GM23338 (cell line): ENCODE measurements at places on chromosomes 3 and 15. TPM values are rescaled to one million over a fixed set of nuclear protein-coding genes. Genes with fewer than 3 reads are reported as not detected.
A peak's percentile ranks its signal among the peaks of the same experiment; 100 is the strongest.

The GHRL gene
- total RNA-seq, result not detected in 2 replicates

The TGFBR2 gene
- total RNA-seq, result 12.2 and 13.0 TPM in 2 replicates

The PIGBOS1 gene
- 9.1 and 14.1 TPM in 2 replicates for total RNA-seq

The GP9 gene
- total RNA-seq, result not detected in 2 replicates

The GABRR3 gene
- total RNA-seq, result not detected in 2 replicates

DNA sequence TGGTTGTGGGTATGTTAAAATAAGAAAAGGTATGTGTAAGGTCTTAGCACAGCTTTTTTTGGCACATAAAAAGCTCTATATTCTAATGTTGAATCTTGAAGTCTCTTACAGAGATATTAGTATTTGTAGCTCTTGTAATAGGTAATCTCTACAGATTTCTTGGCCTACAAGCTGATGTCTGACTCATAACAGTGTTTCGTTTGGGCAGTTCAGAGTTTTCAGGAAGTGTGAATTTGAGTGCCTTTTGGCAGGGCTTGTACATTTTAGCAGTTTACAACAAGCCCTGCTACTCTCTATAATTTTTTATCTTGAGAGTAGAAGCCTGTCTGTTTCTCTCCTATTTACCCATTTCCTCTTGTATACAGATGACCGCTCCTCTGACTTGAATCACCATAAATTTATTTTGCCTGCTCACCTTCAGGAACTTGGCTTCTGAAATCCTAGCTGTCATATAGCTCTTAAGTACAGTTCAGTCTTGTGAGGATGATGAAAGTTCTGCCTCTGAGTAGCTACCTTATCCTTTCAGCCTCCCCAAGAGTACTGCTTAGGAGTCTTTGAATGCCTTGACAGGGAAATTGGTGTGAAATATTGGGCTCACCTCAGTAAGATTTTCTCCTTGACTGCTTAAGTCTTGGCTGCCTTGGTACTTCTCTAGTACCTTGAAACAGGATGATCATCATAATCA lies 419.9 kb upstream of the RARB start:
- H3K36me3 ChIP-seq, result no peaks in the 10 kb centered on the region
- DNase-seq, result no peak
- H3K4me1 ChIP-seq, result no peaks in the 10 kb centered on the region
- no peaks in the 10 kb centered on the region for H3K27me3 ChIP-seq

GRCh38 chr15:99732751-99733267 lies 428 bp downstream of the LYSMD4 start:
- 0 out of 2 replicates have a peak, but pooled peaks cover 3% of the 10 kb centered on the region for H3K36me3 ChIP-seq
- no peak overlapping the region for H3K27ac ChIP-seq
- peak overlapping the region; percentile 80 for H3K4me3 ChIP-seq
- DNase-seq, result peak; percentile 59
- peaks cover 23% of the 10 kb centered on the region for H3K4me1 ChIP-seq
- peaks cover 9% of the 10 kb centered on the region for H3K27me3 ChIP-seq

- no peaks in the 10 kb centered on the region for H3K4me1 ChIP-seq
- no peaks in the 10 kb centered on the region for H3K27me3 ChIP-seq
- no peak overlapping the region for H3K27ac ChIP-seq
- no peak overlapping the region for H3K4me3 ChIP-seq
- peak; percentile 9 for DNase-seq
Measured at GRCh38 chr3:109977897-109978296, 640.6 kb upstream of the DPPA4 start.

GRCh38 chr3:42714171-42714852 lies 11.7 kb upstream of the HHATL start:
- no peaks in the 10 kb centered on the region for H3K4me1 ChIP-seq
- no peak for DNase-seq
- no peak overlapping the region for H3K27ac ChIP-seq
- H3K36me3 ChIP-seq, result no peaks in the 10 kb centered on the region
- no peaks in the 10 kb centered on the region for H3K27me3 ChIP-seq
- H3K4me3 ChIP-seq, result no peak overlapping the region

DNA sequence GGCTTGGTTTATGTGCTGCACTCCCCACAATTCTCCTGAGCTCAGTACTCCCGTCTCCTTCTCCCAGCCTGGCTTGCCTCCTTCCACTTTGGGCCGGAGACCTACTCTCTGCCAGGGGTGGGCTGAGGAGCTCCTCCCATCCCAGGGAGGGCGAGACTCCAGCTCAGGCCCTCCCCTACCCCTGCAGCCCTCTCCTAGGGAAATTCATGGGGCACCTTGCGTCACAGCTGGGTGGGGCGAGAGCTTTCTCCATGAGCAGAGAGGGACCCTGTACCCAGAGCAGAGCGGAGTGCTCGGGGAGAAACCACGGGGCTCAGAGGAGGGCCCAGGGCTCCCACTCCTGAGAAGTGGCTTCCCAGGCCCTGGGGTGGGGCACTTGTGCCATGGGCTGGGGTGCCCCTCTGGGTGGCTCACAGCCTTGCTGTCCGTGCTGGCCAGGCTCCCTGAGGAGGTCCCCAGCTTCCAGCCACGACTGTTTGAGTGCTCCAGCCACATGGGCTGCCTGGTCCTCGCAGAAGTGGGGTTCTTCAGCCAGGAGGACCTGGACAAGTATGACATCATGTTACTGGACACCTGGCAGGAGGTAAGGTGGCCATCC lies 13.3 kb downstream of the VILL start:
- H3K36me3 ChIP-seq, result no peaks in the 10 kb centered on the region
- H3K27ac ChIP-seq, result no peak overlapping the region
- DNase-seq, result no peak

DNA sequence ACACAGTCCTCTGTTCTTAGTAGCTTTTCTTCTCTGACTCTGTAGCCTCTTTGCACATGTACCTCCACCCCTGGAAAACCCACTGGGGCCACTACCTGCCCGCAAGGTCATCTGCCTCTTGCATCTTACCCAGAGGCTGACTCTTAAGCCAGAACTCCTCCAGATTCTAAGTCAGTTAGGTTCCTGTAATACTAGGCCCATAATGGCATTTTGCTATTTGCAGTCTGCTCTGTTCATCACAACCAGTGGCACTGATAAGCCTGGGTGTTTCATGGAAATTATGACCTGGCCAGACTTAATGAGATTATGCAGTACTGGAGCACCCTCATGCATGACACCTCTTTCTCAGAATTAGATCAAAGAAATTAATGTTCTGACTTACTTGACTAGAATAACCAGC lies 31.7 kb upstream of the ATG7 start:
- H3K4me1 ChIP-seq, result no peaks in the 10 kb centered on the region; the same call in 1 of the 2 replicates
- no peak overlapping the region for H3K27ac ChIP-seq
- H3K27me3 ChIP-seq, result no peaks in the 10 kb centered on the region
- DNase-seq, result no peak
- H3K36me3 ChIP-seq, result no peaks in the 10 kb centered on the region
